ENCODE measurements at places on chromosomes 7 and 10.
A peak's percentile ranks its signal among the peaks of the same experiment; 100 is the strongest.

DNA sequence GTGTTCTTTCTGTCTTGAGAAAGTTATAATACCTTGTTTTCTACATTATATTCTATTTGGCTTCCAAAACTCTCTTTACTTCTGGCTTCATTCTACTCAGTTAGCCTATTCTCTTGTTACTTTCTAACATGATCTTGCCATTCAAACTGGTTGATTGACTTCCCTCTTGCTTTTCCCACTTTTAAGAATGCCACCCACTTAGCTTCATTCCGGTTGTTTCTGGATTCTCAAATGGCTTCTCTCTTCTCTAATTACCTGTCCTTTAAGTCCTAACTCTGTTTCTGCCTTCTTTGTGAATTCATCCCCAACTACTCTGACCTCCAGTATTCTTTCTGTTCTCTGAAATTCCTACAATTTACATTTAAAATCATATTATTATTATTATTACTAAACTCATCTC is 52.0 kb downstream of the ANKIB1 start:
- DNase-seq, result no peak

DNA sequence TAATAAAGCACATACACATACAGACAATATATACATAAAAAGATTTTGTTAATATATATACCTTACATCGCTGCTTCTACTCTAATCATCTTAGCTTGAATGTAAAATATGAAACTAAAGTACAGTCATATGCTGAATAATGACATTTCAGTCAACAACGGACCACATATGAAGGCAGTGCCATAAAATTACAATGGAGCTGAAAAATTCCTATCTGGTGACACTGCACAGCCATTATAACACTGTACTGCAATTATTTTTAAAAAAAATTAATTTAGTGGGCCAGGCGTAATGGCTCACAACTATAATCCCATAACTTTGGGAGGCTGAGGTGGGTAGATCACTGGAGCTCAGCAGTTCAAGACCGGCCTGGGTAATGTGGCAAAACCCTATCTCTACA is 122.3 kb downstream of the JMJD1C start:
- no peak for DNase-seq

- DNase-seq, result no peak
Measured at GRCh38 chr7:25675789-25676474, 447.6 kb upstream of the NPVF start.

GRCh38 chr7:68706291-68706690 is 892.0 kb upstream of the AUTS2 start:
- no peak for DNase-seq

DNA sequence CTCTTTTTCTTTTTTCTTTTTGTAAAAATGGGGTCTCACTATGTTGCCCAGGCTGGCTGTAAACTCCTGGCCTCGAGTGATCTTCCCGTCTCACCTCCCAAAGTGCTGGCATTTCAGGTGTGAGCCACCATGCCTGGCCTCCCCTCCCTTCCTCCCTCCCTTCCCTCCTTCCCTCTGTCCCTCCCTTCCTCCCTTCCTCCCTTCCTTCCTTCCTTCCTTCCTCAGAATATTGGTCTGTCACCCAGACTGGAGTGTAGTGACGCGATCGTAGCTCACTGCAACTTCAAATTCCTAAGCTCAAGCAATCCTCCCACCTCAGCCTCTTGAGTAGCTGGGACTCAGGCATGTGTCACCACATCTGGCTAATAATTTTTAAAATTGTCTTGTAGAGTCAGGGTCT is 8.4 kb downstream of the AGAP3 start:
- DNase-seq, result no peak

GRCh38 chr7:44639671-44640321 is 33.4 kb downstream of the OGDH start:
- peak; percentile 51 for DNase-seq

GRCh38 chr7:44646921-44647636 is 40.7 kb downstream of the OGDH start:
- no peak for DNase-seq

DNA sequence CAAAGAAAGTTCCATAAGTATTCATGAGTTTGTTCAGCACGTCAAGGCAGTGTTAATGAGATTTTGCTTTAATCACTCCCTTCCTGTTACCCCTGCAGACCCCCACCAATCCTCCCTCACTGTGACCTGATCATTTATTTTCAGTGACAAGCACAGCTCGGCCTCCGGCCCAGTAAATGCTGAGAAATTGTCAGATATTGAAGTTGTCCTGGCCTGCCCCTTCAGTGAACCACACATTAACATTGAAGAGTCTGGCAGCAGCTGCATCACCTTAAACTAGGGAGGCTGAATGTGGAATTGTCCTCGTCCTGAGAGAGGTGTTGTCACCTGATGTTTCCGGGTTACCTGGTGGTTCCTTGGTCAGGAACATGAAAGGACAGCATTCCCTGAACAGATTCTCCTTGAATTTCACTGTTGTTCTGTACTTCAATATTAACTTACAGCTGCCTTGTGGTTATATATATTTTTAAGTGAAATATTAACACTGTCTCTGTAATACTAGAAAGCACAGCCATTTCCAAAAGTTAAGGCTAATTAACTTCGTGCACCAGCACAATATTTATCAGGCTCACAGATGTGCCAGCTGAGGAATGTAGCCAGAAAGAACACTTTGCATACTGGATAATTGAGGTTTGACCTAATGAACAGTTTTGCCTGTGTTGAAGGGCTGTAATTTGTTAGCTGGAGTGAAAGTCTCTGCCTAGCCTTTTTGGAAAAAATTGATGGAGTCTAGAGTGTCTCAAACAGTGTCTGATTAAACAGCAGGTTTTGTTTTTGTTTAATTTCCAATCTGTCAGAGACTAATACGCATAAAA is 265.3 kb downstream of the HDAC9 start:
- no peak for DNase-seq

DNA sequence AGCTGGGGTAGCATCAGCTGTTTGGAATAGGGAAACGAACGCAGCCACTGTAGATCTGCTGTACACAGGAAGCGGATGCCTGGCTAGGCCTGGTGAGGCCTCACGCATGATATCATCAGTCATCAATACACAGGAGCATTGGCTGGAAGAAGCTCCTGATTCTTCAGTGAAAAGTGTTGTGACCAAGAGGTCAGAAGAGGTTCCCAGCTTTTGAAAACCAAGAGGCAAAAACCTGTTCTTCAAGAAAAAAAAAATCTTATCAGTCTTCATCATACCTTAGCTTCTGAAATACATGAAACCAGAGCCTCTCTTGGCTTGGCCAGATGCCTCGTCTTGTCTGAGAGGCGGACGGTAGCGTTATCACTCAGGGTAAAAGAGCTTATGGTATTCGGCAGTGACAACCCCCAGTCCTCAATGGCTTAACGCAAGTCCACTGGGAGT is 139.3 kb upstream of the TCF7L2 start:
- no peak for DNase-seq

- no peak for DNase-seq
Measured at GRCh38 chr10:129459762-129460539, 7.1 kb upstream of the MGMT start.

Data from SK-MEL-5 (cell line).